Right renal pelvis (tissue), 4 donors: ENCODE measurements at places on chromosomes 1 and 21. TPM values are rescaled to one million over a fixed set of nuclear protein-coding genes. Genes with fewer than 3 reads are reported as not detected.

Gene GNG5
- polyA plus RNA-seq = 199 TPM

Gene FHAD1
- polyA plus RNA-seq = 3.8 TPM

Gene DENND2C
- polyA plus RNA-seq = 4.8 TPM

Gene NAV1
- polyA plus RNA-seq = 20.8 TPM

Gene LHX8
- not detected for polyA plus RNA-seq

Gene CYP4A11
- polyA plus RNA-seq = 54.3 TPM

Gene SLC2A5
- polyA plus RNA-seq = 0.73 TPM

Gene UBL4B
- not detected for polyA plus RNA-seq

Gene ZMYM1
- 17.5 TPM for polyA plus RNA-seq

Gene KIF21B
- 2.2 TPM for polyA plus RNA-seq

Gene RHCE
- 1.2 TPM for polyA plus RNA-seq

Gene TOR1AIP2
- polyA plus RNA-seq = 32.3 TPM

Gene PTPRC
- polyA plus RNA-seq = 6.0 TPM

Gene CCSAP
- 8.9 TPM for polyA plus RNA-seq
